ENCODE measurements at places on chromosomes 11 and 22. TPM values are rescaled to one million over a fixed set of nuclear protein-coding genes. Genes with fewer than 3 reads are reported as not detected.

Gene CBLIF
- not detected for polyA plus RNA-seq

Gene IL18
- polyA plus RNA-seq: 44.9 TPM

Gene BLID
- polyA plus RNA-seq: not detected

Gene BTG4
- polyA plus RNA-seq: not detected

Gene CNIH2
- 0.26 TPM for polyA plus RNA-seq

Gene SLC1A2
- polyA plus RNA-seq: 0.76 TPM

Gene SLC37A2
- polyA plus RNA-seq: 19.2 TPM

Gene C22orf23
- 0.04 TPM for polyA plus RNA-seq

Gene ARHGAP1
- 13.3 TPM for polyA plus RNA-seq

Gene MRGPRX3
- polyA plus RNA-seq: not detected

Gene ARHGAP8
- polyA plus RNA-seq: 16.4 TPM

Gene MIF
- 501 TPM for polyA plus RNA-seq

Gene TUBA8
- 2.2 TPM for polyA plus RNA-seq

Gene SIK2
- 2.3 TPM for polyA plus RNA-seq

Measured in spleen (tissue), 13 donors.